ENCODE measurements at places on chromosomes 7 and 10. TPM values are rescaled to one million over a fixed set of nuclear protein-coding genes. Genes with fewer than 3 reads are reported as not detected.
A peak's percentile ranks its signal among the peaks of the same experiment; 100 is the strongest.

- H3K27ac ChIP-seq: no peak overlapping the region
- no peaks in the 10 kb centered on the region for H3K27me3 ChIP-seq
- H3K4me3 ChIP-seq: no peak overlapping the region
- no peaks in the 10 kb centered on the region for H3K4me1 ChIP-seq
- no peaks in the 10 kb centered on the region for H3K36me3 ChIP-seq
These were observed 297.8 kb downstream of the ARL4A start for GRCh38 chr7:12985228-12985627.

Gene AP5Z1
- total RNA-seq: 21.6 TPM

DNA sequence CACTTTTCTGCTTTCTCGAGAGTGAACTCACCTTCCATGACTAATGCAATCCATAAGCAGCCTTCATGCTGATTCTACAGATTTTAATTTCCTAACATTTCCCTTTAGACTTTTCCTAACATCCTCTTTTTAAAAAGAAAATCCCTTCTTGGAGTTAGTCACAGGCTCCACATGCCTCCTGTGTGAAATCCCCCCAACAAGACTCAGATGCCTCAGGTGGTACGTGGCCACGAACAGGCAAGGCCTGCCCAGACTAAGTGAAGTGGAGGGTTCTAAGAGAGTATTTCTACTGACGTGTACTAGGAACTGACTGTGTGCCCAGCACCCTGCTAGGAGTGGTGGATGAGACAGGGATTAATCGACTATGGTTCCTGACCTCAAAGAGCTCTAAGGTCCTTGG is 125.9 kb upstream of the HPS1 start:
- H3K4me1 ChIP-seq: peaks cover 24% of the 10 kb centered on the region
- H3K27me3 ChIP-seq: no peaks in the 10 kb centered on the region
- H3K27ac ChIP-seq: peak overlapping the region; percentile 56

DNA sequence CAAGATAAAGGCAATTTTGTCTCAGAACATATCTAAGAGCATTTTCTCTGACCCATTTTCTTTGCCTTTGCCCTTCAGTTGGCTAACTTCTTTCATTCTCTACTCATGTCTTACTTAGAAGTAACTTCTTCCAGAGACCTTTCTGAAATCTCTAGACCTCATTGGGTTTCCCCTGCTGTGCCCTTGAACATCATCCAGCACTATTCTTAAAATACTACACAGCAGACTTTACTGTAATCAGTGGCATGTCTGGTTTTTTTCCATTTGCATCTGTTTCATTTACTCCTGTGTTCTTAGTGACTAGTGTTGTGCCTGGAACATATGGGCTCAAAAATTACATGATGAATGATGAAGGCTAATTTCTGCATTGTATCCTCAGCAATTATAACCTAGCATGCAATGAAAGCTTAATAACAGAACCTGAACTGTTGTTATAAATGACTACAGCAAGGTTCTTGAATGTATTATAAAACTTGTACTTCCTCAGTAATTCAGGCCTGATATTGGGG is 301.9 kb downstream of the CDK14 start:
- no peak overlapping the region for H3K27ac ChIP-seq
- DNase-seq: no peak
- H3K36me3 ChIP-seq: no peaks in the 10 kb centered on the region
- H3K27me3 ChIP-seq: no peaks in the 10 kb centered on the region
- no peaks in the 10 kb centered on the region for H3K4me1 ChIP-seq

DNA sequence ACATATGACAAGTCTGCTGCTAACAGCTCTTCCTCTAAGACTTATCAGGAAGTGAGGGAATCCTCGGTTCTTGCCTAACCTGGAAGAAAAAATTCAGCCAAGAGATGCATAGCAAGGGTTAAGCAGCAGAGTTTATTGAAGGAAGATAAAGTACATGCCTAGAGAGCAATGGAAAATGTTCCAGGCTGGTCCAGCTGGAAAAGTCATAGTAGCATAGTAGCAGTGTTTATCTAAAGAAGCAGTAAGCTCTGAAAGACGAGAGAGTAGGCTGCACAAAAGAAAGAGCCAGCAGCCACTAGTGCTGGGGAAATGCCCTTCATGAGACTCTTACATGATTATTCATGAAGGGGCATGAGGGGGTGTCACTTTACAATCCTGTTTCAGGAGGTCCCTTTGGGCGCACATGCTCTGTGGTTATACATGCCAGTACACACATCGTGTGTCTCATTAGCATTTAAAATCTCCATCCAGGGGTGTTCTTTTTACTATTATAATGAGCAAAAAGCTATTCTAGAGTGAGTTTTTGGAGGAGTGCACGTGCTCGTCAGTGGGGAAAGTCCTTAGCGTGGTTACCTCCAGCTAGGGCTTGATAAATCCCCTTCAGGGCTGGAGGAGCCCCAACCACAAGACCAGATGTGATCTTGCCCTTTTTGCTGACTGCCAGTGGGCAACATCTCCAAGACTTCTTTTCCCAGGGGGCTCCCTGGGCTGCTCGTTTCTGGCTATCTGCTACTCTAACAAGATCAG is 716.1 kb downstream of the PARD3 start:
- no peak overlapping the region for H3K27ac ChIP-seq
- DNase-seq: no peak
- H3K4me1 ChIP-seq: no peaks in the 10 kb centered on the region
- no peaks in the 10 kb centered on the region for H3K36me3 ChIP-seq

DNA sequence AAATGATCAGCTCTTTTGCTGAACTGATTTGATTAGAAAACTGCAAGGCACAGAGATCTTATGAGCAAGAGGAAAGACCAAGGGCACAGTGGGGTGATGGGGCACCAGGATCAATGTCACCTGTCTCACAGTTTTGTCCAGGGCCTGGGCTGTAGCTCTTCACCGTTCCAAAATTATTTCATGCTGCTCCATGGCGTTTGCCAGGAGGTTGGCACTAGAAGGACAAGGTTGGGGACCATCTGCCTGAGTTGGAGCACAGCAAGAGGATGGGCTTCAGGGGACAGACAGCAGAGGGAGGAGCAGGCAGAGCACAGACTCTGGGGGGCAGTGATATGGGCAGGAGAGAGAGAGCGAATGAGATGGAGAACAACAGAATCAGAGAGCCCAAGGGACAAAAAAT is 17.5 kb upstream of the FRA10AC1 start:
- no peak for DNase-seq
- H3K36me3 ChIP-seq: no peaks in the 10 kb centered on the region
- H3K27me3 ChIP-seq: no peaks in the 10 kb centered on the region
- no peak overlapping the region for H3K4me3 ChIP-seq

GRCh38 chr10:124731551-124731950 is 12.6 kb downstream of the FAM53B start:
- H3K4me1 ChIP-seq: no peaks in the 10 kb centered on the region
- no peak for DNase-seq
- H3K27ac ChIP-seq: peak overlapping the region; percentile 94
- no peaks in the 10 kb centered on the region for H3K36me3 ChIP-seq
- no peaks in the 10 kb centered on the region for H3K27me3 ChIP-seq
